ENCODE measurements at places on chromosomes 7 and 10.

DNA sequence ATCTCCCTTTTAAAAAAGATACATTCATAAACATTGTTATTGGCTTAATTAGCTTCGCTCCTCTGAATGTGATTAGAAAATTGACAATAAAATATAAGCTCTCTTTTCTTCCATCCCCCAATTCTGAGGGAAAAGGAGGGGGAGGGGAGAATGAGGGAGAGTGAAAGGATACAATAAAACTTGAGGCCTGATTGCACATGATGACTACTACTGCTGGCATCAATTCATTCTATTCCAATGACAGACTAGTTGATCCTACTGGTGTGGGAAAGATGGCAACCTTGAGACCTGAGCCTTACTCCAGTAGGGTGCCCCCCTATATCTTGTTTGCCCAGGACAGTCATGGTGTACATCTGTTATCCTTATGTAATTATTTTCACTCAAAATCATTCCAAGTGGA lies 4.5 kb upstream of the IQUB start:
- DNase-seq = no peak

GRCh38 chr10:101968940-101969321 lies 87.0 kb downstream of the ARMH3 start:
- no peak for DNase-seq

- no peak for DNase-seq
These were observed 210.5 kb downstream of the ETV1 start for GRCh38 chr7:13778967-13779366.

DNA sequence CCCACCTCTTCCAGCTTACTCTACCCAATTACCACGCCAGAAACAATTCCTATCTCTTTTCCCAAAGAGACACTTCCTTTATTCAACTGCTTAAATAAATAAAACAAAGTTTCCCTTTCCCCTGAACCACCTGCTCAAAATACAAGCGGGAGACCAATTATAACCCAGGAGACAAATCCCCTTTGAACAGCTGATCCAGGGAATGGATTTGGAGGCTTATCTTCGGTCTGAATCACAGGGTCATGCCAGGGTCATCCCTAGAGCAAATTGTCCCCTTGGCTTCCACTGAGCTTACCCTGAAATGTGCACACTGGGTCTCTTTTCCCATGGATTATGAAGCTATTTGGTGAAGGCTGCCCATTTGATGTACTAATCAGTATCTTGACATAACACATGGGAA lies 99.9 kb upstream of the JAZF1 start:
- no peak for DNase-seq

GRCh38 chr7:3915337-3915878 lies 614.4 kb downstream of the SDK1 start:
- no peak for DNase-seq

- no peak for DNase-seq
These were observed 121.1 kb downstream of the MALRD1 start for GRCh38 chr10:19169684-19170083.

DNA sequence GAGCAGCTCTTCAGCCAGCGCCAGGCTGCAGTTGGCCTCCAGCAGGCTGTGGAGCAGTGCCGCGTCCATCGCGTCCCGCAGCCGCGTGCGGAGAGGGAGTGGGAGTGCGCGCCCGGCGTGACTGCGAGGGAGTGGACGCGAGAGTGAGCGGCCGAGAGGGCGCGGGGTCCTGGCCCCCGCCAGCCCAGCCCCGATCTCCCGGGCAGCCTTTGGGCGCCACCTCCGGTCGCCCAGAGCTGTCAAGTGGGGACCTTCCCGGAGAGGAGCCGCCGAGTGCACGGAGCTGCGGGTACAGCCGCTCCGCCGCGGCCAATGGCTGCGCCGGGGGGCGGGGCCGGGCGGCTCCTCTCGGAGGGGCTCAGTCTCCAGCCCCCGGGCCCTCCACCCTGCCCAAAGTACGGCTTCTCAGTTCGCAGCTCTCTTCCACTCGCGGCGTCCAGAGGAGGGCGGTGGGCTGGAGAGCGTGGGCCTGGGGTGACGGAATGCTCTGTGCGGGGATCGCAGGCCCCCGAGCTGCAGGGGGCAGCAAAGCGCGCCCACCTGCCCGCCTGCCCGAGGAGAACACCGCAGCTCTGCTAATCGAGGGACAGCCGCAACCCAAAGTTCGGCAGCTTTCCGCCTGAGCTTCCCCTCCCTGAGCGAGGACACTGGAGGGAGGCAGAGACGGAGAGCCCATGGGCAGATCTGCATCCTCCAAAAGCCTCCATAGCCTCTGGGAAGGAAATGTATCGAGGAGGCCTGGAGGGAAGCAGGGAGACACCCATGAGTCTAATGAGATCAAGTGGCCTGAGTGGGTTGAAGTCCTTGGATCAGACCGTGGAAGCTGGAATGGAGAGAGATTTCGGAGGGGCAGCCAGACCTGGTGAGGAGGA lies at the start of gene CRHR2:
Gene CRHR2, minus strand, starts transcription at position 245 of the 872 bp plus-strand sequence. Its CDS starts 176 bp downstream, at position 69.
- no peak for DNase-seq

- no peak for DNase-seq
These were observed 532.2 kb upstream of the CNTNAP2 start for GRCh38 chr7:145584401-145584800.

DNA sequence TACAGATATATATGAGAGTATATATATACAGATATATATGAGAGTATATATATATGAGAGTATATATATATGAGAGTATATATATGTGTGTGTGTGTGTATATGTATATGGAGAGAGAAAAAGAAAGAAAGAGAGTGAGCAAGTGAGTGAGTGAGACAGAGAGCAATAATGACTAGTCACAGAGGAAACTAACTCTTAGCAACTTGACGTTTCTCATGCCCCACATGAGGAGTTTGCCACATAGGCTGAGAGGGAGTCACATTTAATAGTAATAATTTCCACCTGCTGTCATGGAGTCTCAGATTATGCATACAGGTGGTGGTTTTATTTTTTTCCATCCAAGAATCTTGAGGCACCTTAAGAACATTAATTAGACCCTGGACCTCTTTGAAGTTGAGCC lies 199.9 kb downstream of the GATA3 start:
- no peak for DNase-seq

DNA sequence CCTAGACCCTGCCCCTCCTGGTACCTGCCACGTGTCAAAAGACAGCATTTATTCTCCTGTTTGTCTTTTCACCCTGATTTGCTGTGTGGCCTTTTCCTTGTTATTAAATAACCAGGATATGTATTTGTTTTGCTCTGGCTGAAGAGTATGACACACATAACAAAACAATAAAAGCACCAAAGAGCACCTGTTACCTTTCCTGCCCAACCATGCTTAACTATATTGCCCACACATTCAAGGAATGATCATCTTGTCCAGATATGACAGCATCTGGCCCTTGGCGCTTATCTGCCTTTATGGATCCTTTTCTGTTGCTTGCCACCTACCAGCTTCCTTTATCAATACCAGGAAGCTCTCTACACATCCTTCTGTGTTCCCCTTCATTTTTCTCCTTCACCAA lies 357.7 kb downstream of the FGFR2 start:
- DNase-seq = no peak

- no peak for DNase-seq
These were observed 8.4 kb downstream of the ZYX start for GRCh38 chr7:143389316-143390103.

- no peak for DNase-seq
These were observed 16.3 kb upstream of the BAMBI start for GRCh38 chr10:28661035-28661434.

GRCh38 chr7:22617166-22617565 lies 109.8 kb upstream of the IL6 start:
- no peak for DNase-seq

DNA sequence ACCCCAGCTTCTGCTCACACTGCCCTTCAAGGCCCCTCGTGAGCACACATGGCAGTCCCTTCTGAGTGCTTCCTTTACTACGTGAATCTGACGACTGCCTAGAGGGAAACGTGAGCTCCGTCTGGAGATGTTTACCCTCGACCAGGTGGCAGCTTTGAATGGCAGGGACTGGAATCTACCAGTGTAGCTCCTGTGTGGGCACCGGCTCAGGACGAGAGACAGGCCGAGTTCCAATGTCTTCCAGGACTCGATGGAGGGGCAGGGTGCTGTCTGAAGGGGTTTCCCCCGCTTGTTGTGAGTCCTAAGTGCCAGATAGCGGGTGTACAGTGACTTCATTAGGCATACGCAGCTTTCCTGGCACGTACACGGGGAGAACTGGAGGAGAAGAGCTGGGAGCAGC lies 229.9 kb downstream of the ADARB2 start:
- no peak for DNase-seq

- no peak for DNase-seq
These were observed 272.2 kb upstream of the YAE1 start for GRCh38 chr7:39294022-39294421.

GRCh38 chr10:113036619-113037018 lies 86.6 kb downstream of the TCF7L2 start:
- no peak for DNase-seq

GRCh38 chr10:44284198-44285084 lies 100.5 kb downstream of the CXCL12 start:
- DNase-seq = no peak

DNA sequence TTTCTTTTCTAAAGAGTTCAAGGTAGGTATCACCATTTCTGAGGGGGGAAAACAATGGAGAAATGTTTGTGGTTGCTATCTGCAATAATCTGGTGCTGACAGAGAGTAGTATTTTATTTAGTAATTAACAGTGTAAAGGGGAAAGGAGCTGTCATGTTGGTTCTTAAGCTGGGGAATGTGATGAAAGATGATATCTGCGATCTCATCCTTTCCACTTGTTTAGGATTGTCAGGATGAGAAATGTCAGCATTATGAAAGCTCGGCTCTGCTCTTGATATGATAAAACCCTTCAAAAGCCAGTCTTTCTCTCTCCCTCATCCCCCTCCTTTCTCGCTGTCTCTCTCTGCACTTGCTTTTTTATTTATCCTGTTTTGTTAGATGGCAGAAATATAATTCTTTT lies 106.1 kb downstream of the POU6F2 start:
- DNase-seq = no peak

DNA sequence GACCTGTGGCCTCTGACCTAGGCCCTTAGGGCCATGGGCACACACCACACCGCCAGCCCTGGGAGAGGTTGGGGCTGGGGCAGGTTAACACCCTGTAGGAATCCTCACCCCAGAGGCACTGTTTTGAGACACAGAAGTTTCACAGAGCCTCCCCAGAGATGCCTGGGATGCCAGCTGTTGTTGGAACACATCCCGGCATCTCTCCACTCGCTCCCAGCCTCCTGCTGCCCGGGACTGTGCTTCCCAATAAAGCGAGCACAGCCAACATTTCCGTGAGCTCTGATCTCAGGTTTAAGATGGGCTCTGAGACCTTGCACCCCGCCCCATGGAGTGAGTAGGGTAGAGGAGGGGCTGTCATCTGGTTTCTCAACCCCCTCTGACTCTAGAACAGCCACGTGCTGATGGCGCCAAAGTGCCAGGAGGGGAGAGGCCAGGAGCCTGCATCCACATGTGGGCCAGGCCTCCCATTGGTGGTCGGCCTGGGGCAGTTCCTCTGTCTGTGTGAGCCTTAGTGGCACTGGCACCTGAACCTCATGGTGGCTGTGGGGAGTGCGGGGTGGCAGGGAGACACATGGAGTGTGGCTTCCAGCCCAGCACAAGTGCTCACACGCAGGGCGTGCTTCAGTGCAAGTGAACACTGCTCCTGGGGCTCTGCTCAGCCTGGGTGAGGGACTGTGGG lies 54.7 kb downstream of the RASGEF1A start:
- DNase-seq = no peak

DNA sequence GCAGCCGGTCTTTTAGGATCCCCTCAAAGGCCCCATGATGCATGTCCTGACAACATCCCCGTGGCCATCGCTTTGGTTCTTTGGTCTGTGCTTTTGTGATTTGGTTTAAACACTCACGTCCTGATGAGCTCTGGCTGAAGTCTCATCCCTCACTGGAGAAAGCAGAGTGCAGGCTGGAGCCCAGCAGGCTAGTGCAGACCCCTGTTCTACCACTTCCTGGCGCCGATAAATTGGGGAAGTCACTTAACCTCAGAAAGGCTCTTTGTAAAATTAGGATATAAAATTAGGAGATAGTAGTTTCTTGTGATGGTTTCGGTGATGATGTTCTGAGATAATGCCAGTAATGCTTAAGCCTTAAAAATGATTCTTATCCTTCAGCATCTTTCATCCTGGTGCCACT lies 307.6 kb downstream of the GFRA1 start:
- no peak for DNase-seq

DNA sequence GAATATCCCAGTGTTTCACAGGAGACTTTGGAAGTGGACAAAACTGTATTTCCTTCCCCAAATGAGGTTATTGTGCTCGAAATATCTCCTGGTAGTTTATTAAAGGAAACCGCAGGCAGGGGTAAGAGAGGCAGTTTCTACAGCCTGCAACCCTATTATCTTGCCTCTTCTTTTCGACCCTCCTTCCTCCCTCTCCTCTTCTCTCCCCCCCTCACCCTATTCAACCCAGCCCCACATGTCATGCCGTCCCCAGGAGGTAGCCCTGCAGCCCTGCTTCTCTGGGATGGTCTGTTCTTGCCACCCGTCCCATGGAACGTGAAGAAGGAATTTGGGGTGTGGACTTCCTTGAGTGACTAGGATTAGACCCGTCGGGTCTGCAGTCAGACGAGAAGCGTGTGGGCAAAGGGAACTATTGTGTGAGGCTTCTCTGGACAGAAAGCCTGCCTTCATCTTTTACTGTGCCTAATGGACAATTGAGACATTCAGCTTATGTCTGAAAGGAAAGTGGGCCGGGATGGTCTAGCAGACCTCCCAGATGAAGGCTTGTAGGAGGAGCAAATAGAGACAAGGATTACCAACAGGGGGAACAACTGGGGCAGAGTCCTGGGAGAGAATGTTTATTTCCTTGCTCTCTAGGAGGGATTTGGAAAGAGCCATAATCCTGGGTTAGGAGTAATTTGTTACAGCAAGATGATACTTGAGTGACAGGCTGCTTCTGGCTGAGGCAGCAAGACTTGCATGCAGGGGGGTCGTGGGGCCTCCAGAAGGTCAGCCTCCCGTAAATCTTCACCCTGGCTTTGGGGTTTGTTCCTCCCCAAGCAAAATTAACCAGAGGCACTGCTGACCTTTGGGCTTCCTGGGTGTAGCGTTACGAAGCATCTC lies 77.8 kb downstream of the TCF7L2 start:
- DNase-seq = no peak

DNA sequence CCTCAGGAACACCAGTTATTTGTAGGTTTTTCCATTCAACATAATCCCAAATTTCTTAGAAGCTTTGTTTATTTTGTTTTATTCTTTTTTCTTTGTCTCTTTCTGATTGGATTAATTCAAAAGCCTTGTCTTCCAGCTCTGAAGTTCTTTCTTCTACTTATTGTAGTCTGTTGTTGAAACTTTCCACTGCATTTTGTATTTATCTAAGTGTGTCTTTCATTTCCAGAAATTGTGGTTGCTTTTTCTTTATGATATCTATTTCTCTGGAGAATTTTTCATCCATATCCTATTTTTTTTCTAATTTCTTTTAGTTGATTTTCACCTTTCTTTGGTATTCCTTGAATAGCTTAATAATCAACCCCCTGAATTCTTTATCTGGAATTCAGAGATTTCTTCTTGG lies 58.5 kb downstream of the SLC18A2 start:
- DNase-seq = no peak
